ENCODE measurements at places on chromosomes 5 and 9. TPM values are rescaled to one million over a fixed set of nuclear protein-coding genes. Genes with fewer than 3 reads are reported as not detected.

DNA sequence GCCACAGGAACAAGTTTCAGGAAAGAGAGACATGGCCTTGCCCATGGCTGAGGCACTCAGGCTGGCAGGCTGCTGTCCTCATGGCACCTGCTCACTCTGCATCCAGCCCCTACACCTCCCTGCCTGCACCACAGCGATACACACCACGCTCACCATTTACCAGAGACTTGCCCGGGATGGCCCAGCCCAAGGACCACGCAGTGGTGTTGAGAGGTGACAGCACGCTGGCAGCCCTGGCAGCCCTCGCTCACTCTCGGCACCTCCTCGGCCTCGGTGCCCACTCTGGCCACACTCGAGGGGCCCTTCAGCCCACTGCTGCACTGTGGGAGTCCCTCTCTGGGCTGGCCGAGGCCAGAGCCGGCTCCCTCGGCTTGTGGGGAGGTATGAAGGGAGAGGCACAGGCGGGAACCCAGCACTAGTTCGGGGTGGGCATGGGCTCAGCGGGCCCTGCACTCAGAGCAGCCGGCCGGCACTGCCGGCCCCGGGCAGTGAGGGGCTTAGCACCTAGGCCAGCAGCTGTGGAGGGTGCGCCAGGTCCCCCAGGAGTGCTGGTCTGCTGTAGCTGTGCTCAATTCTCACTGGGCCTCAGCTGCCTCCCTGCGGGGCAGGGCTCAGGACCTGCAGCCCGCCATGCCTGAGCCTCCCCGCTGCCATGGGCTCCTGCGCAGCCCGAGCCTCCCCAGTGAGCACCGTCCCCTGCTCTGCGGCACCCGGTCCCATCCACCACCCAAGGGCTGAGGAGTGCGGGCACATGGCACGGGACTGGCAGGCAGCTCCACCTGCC lies 20.3 kb downstream of the ZDHHC11B start:
- DNase-seq: no peak

DNA sequence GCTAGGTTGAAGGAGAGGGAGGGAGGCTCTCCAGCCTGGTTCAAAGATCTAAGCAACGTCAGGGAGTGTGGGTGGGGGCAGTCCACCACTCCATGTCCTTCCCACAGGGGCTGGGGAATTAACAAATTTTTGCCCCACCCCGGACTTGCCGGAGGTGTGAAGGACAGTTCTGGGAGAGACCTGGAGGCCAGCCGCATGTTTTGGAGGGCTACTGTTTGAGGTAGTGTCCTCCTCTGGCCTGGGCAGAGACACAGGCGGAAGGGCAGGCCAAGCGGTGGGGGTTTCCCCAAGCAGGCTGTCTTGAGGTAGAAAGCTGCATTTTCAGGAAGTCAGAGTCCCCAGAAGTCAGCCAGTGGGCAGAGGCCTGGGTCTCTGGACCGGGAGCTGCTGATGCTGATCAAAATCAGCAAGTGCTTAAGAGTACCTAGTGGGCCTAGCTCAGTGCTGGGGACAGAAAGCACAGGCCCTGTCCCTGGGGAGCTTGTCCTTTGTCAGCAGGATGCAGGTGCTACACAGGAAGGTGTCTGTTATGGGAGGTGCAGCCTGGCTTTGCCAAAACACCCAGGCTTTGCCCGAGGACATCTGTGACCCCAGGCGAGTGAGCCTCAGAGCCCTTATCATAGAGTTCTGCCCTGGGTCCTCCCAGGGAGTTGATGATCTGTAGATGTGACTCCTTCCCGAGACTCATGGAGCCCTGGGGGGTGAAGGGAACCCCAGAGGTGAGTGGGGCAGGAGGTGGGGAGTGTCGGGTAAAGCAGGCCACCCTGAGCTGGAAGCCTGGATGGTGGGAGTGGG lies 18.5 kb downstream of the JADE2 start:
- no peak for DNase-seq

The RLN2 gene
- 0.67 TPM for polyA plus RNA-seq

DNA sequence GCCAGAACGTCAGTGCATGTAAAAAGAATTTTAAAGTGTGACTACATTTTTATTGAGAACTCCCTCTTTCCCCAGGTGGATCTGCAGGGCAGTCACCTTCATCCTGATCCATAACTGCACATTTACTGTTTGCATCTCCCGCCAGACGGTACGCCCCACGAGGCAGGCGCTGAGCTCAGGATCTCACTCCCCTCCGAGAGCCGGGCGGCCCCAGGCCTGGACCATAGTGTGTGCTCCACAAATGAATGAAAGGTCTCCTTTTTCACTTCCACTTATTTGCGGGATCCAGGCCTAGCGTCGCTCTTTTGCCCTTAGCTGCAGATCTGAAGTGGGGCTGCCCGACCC lies 378 bp downstream of the DROSHA start:
- DNase-seq: peak; percentile 23

GRCh38 chr5:160097991-160098390 lies 21.3 kb downstream of the PWWP2A start:
- no peak for DNase-seq

GRCh38 chr5:80406980-80407734 lies 707 bp upstream of the ZFYVE16 start:
- peak; percentile 12 for DNase-seq

The GMCL2 gene
- not detected for polyA plus RNA-seq

- DNase-seq: no peak
Observed at GRCh38 chr5:119341452-119342349, 14.1 kb upstream of the TNFAIP8 start.

The PCSK5 gene
- 2.1 TPM for polyA plus RNA-seq

DNA sequence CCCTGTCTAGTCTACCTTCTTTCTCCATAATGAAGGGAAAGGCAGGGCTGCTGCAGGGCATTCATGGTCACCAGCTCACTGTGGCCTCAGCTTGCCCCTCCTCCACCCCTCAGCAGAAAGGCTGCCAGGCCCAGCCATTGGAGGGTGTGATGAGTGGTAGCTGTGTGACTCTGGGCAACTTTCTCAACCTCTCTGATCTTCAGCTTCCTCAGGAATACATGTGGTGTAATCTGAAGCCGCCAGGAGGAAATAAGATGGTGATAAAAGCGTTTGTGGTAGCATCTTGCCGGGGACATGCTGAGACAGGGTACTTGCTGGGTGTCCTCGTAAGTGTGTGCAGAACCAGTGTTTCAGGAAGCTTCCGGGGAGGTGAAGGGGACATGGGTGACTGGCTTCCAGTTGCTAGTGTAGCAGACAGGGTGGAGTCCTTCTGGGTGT lies 9.8 kb downstream of the CXCL14 start:
- no peak for DNase-seq

Measured in mammary epithelial cell (primary cell).